Astrocyte (in vitro differentiated cells and primary cell): ENCODE measurements at places on chromosomes 2 and 18.

- DNase-seq = no peak
Measured at GRCh38 chr2:101255501-101255900, 2.8 kb downstream of the CNOT11 start.

GRCh38 chr2:45627911-45628310, 16.8 kb upstream of the SRBD1 start:
- peak; percentile 58 for DNase-seq

- no peak for DNase-seq
Measured at GRCh38 chr2:174322149-174322548, 12.6 kb upstream of the SP9 start.

DNA sequence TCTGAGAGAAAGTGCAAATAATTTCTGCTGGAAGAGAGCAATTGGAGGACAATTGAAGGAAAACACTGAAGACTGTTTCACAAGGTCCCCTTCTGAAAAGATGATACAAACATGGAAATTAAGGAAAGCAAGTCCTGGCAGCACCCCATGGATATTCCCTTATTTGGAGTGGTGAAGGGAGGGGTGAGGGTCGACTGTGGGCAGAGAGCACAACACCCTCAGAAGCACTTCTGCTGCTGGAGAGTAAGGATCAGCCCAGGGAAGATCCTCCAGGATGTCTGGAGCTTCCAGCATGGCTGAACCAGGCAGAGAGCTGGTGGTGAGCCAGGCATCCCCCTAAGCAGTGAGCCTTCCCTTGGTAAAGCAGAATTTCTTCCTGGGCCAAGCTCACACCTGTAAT, 54.7 kb downstream of the LINC00305 start:
- DNase-seq = no peak

DNA sequence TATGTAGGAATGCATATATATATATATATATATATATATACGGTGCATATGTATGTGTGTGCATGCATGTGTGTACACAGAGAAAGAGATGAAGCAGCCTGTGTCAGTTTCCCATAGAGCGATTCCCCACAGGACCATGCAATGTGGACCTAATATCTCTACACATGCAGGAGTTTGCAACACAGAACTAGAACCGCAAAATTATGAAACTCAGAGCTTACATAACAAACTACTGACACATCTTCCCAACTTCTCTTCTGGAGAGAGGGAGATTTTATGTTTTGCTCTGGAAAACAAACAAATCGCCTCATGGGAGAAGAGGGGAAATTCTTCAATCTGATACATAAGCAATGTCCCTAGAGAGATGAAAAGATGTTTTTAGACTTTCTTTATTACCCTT, 377.2 kb downstream of the LRATD1 start:
- no peak for DNase-seq
